Right atrium auricular region (tissue), 2 donors: ENCODE measurements at places on chromosomes 7 and 10. TPM values are rescaled to one million over a fixed set of nuclear protein-coding genes. Genes with fewer than 3 reads are reported as not detected.

DNA sequence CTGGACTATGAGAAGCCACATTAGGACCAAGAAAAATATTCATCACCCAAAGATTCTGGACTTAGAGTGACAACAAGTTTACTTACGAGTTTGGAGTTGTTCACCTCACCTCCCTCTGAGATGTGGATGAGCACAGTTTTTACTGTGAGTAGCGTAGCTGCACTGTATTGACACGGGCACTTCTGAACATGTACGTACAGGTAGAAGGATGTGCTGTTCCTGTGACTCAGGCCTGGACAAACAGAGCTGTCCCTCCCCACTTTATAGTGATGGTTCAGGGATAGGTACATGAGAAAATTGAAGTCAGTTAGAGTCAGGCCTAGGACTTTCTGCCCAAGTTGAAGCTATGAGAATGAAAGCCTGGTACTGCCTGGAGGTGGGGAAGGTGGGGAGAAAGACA lies 80.9 kb upstream of the DYNC1I1 start:
- H3K4me1 ChIP-seq = no peaks in the 10 kb centered on the region
- no peaks in the 10 kb centered on the region for H3K27me3 ChIP-seq
- DNase-seq = no peak
- no peak overlapping the region for H3K4me3 ChIP-seq

GRCh38 chr7:47765373-47765979 lies 182.8 kb downstream of the PKD1L1 start:
- H3K36me3 ChIP-seq = no peaks in the 10 kb centered on the region
- H3K4me1 ChIP-seq = no peaks in the 10 kb centered on the region
- no peaks in the 10 kb centered on the region for H3K27me3 ChIP-seq
- H3K4me3 ChIP-seq = no peak overlapping the region

GRCh38 chr10:102083541-102083940 lies 18.4 kb downstream of the HPS6 start:
- H3K27me3 ChIP-seq = no peaks in the 10 kb centered on the region
- DNase-seq = no peak
- no peaks in the 10 kb centered on the region for H3K4me1 ChIP-seq

GRCh38 chr7:109879287-109879828 lies 1211.6 kb upstream of the LRRN3 start:
- no peaks in the 10 kb centered on the region for H3K4me1 ChIP-seq
- no peak overlapping the region for H3K4me3 ChIP-seq
- no peaks in the 10 kb centered on the region for H3K36me3 ChIP-seq
- no peak overlapping the region for H3K27ac ChIP-seq
- no peak for DNase-seq

The ATP6V0A4 gene
- not detected for total RNA-seq

The LRRN3 gene
- 66.7 TPM for total RNA-seq

The DOCK4 gene
- 17.8 TPM for total RNA-seq

The PON1 gene
- not detected for total RNA-seq
